AG04450 (cell line): ENCODE measurements at places on chromosomes 6 and 20.

DNA sequence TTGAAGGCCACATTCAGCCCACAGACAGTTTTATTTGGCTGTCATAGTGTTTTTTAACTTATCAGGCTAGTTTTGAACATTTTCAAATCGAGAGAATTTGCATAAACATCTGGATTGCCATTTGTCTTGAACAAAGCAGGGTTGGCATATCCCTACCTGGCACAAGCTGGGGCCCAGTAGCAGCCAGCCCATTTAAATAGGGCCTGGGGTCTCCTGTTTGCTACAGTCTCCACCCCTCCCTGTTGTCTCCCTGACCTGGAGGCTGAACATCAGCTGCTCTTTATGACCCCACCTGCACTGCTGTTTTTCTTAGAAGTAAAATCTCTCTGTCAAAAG lies 10.5 kb downstream of the BCAS4 start:
- DNase-seq: no peak

GRCh38 chr6:63389191-63389844 lies 69.5 kb upstream of the LGSN start:
- no peak for DNase-seq

GRCh38 chr6:126170978-126171382 lies 168.9 kb upstream of the CENPW start:
- DNase-seq: no peak

DNA sequence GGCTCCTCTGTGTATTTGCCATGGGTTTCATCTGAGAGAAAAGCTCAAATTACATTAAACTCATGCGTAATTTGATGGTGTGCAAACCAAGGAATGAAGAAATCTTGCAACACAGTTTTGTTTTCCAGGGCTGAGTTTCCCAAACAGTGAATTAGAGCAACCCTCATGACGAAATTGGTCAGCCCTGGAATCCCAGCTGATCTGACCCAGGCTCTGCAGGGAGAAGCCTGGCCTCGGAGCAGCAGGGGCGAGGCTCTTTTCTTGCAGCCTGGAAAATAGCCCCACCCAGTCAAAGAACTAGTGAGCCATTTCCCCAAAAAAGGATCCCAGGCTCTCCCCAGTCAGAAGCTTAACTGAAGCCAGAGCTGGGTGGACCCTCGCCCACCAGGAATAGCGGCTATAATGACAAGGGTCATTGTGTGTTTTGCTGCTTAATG lies 107.3 kb upstream of the SNX9 start:
- peak; percentile 84 for DNase-seq

GRCh38 chr6:161117308-161117707 lies 125.7 kb downstream of the MAP3K4 start:
- no peak for DNase-seq

DNA sequence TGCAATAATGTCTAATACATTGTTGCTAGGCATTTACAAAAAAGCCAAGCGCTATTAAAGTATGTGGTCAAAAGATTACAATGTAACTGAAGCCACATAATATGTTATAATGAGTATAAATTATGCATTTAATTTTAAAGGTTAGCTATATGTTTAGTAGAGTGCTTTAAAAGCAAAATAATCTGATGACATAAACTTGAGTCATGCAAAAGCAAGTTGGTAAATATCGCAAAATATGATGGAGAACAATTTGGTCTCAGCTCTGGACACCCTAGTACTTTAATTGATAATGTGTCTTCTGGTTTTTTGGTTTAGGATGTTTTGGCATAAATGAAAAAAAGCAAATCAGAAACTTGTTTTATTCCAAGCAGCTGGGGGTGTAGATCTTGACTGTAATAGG lies 188.6 kb upstream of the RREB1 start:
- no peak for DNase-seq

DNA sequence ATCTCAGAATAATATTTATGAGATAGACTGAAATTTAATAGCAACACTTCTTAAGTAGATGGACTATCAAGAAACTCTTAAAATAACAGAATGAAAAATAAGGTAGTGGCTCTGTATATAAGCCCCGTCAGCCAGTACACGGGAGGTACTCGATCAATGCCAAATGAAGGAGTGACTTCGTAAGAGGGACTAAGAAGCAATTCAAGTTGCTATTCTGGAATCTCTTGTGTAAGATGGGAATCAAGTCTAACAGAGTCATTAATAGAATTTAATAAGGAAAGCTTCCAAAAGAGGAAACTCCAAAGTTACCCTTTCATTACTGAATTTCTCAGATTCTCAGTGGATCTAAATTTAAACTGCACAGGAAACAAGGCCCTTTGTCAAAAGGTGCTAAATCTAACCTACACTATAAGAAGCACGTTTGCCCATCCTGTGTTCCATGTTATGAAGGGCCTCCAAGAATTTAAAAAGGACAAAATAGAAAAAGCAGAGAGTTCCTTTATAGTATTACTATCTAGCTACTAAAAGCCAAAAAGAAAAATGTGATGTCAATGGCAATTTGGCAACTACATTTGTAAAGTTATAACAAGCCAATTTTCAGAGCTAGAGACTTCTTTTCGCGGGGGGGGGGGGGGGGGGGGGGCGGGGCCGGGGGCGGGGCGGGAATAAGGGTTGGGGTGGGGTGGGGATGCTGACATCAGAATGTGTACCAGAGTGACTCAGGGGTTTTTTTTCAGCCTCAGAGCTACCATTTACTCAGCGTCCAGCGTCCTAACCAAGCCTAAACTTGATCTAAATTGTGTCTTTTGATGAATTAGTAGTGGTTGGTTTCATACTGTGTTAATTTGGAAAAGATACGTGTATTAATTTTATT lies 200.6 kb downstream of the GMPR start:
- DNase-seq: peak; percentile 4

GRCh38 chr20:62408055-62408454 lies 970 bp upstream of the CABLES2 start:
- no peak for DNase-seq

- DNase-seq: no peak
Measured at GRCh38 chr20:58870293-58871014, 17.9 kb downstream of the GNAS start.

DNA sequence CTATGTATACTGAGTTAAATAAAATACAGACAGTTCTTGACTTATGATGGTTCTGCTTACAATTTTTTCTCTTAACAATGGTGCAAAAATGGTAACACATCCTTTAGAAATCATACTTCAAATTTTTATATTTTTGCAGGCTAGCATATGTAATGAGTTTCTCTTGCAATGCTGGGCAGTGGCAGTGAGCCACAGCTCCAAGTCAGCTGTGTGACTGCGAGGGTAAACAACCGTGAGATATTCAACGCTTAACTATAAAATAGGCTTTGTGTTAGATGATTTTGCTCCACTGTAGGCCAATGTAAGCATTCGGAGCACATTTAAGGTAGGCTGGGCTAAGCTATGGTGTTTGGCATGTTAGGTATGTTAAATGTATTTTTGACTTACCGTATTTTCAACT lies 136.1 kb downstream of the PLCB4 start:
- no peak for DNase-seq

DNA sequence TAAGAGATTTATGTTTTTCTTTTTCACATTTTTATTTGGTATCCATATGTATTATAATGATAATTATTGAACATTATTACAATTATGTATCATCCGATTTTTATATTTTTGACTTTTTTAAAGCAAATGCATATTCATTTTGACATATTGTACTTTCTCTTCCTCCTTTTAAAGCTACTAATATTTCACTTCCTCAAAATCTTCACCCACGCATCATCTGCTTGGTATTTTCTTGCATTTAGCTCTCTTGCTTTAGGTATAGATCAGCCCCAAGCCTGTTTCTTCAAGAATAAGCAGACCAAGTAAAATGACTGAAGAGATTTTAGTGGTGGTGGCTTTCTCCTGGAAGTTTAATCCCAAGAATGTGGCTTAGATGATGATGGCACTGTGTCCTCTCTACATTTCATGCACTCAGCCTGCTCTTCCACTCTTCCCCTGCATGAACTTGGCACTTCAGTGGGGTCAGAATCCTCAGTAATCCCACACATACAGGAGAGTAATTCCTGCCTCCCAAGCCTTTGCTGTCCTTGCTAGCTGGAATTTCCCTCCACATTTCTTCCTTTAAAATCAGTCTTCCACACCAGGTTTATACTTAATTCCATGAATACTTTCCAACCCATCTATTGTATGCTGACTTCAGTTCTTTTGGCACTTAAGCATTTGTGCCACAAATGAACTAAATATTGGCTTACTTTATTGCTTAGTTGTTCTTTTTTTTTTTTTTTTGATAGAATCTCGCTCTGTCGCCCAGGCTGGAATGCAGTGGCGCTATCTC lies 8.2 kb downstream of the NCOA7 start:
- DNase-seq: no peak

DNA sequence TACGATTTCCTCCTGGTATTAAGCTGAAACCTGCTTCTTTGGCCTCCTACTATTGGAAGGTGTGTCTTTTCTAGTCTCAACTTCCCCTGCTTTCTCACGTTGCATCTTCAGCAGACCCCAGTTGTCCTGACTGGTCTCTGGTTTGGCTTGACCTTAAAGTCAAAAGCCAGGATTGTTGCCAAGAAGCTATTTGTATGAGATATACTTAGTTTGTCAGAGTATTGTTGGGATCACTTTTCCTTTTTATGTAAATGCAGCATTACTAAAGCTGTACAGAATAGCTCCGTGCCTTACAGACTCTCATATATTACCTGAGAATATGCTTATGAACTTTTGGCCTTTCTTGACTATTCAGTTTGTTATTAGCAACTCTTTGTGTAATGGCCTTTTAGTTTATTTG lies 61.1 kb downstream of the TSPYL4 start:
- no peak for DNase-seq

DNA sequence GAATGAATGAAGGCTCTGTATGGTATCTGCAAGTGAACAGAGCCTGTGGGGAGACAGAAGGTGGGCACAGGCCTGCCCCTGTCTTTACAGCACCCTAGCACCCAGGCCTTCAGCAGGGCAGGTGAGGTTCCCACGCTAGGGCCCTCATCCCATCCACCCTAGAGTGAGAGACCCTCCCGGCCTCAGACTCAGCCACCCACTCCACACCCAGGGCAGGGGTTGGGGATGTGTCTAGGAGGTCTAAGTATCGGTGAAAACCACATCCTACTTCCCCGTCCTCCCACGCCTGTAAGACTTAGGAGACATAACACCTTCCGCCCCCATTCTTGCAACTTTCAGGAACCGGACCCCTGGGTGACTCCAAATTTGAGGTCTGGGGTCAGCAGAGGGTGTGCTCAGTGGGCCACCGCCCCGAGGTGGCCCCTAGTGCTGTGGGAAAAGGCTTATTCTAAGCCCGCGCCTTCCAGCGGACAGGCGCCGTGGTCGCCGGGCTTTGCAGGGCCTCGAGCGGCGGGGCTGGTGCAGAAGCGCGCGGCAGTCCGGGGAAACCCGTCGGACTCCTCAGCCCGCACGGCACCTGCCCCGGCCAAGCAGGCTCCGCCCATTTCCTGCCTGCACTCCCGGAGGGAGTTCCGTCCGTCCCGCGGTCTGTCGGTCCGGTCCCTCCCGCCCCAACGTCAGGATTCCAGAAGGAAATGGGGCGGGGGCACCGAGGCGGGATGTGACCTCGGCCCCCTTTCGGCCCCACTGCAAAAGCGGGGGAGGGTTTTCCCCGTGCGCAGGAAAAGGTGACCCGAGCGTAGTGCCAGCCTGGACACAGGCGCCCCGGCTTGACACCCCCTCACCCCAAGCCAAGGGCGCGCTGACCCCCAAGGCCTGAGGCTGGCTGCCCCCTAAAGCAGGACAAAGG lies 868 bp downstream of the SAMD10 start:
- DNase-seq: no peak

GRCh38 chr6:152836523-152836922 lies 85.9 kb downstream of the VIP start:
- DNase-seq: no peak

- no peak for DNase-seq
Measured at GRCh38 chr20:54179946-54180345, 6.2 kb upstream of the CYP24A1 start.

GRCh38 chr6:90229331-90230010 lies 67.2 kb downstream of the BACH2 start:
- DNase-seq: no peak

GRCh38 chr6:122077603-122078002 lies 321.8 kb upstream of the HSF2 start:
- no peak for DNase-seq

GRCh38 chr6:54291738-54292137 lies 16.5 kb upstream of the TINAG start:
- DNase-seq: no peak
